ENCODE measurements at places on chromosomes 12 and 14.

- DNase-seq = no peak
Measured at GRCh38 chr12:5982106-5982505, 37.0 kb upstream of the ANO2 start.

DNA sequence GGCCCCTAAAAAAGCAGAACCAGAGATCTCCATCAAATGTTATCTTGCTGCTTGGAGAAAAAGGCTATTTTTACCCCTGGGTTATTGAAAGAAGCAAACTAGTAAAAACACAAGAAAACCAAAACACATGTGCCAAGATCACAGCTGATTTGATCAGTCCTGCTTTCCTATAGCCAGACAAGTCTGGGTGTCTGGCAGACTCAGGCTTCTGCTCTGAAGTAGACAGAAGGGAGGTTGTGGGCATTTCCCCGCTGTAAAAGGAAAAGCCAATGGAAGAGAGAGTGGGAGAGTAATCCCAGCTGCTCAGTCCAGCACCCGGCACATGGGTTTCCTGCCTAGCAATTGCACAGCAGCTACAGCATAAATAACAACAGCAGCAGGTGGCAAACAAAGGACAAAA, 177.9 kb downstream of the PHLDA1 start:
- DNase-seq = no peak

- no peak for DNase-seq
Measured at GRCh38 chr14:100104523-100105300, 39.5 kb downstream of the EVL start.

- DNase-seq = no peak
Measured at GRCh38 chr14:54333511-54333910, 63.3 kb upstream of the CDKN3 start.

DNA sequence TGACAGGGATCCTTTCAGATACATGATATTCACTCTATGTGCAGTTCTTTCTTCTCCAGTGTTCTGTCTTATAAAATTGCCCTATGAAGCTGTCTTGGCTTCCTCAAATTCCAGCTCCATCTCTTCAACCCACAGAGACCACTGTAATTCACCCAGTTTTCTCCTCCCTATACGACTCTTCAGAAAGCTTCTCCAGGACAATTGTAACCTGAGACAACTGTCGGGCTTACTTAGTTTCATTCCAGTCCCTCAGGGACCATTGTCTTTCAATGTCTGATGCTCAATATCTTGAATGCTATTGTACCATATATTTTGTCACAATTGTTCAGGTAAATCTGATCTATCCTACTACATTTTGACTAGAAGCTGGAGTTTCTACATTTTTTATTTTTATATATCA, 345.3 kb downstream of the RPL10L start:
- no peak for DNase-seq

GRCh38 chr12:46087916-46088439, 97.6 kb upstream of the SCAF11 start:
- DNase-seq = no peak

DNA sequence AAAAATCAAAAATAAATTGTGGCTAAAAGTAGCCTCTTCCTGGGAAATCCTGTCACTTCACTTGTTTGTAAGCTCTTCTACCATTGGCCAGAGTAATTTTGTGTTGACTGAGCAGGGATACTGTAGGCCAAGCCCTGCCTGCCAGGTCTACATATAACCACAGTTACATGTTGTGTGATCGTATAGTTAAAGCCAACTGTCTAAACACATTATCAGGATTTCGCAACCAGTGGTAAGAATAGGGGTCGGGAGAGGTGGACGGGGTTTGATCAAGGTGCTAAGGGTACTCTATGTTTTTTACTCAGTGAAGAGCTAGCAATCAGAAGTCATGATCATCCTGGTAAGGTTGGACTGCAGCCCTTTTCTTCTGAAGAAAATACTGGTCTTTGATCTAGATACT, 13.4 kb downstream of the ANKRD13A start:
- DNase-seq = no peak

DNA sequence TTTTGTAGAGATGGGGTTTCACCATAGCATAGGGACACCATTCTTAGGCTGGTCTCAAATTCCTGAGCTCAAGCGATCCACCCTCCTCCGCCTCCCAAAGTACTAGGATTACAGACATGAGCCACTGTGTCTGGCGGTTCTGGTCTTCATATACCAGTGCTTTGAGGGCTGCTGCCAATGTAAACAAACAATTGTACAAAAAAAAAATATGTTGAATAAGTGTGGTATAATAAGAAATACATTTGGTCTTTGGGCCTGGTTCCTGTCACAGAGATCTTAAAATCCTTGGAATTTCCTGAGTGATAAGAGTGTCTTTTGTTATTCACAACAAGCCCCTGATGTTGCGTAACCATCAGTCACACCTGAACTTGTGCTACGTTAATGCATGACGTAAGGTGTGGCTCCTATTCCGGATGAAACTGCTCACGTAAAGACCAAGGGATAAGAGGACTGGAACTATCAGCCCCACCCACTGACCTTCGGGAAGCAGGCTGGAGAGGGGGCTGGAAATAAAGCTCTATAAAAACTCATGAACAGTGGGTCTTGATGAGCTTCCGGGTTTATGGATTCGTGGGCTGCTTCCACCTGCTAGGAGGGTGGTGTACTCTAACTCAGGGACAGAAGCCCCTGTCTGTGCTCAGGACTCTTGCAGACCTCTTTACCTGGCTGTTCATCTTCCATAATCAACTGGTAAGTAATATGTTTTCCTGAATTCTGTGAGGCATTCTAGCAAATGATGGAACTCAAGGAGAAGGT, 16.5 kb upstream of the RIMKLB start:
- no peak for DNase-seq
